ENCODE measurements at places on chromosomes 16 and 17.

DNA sequence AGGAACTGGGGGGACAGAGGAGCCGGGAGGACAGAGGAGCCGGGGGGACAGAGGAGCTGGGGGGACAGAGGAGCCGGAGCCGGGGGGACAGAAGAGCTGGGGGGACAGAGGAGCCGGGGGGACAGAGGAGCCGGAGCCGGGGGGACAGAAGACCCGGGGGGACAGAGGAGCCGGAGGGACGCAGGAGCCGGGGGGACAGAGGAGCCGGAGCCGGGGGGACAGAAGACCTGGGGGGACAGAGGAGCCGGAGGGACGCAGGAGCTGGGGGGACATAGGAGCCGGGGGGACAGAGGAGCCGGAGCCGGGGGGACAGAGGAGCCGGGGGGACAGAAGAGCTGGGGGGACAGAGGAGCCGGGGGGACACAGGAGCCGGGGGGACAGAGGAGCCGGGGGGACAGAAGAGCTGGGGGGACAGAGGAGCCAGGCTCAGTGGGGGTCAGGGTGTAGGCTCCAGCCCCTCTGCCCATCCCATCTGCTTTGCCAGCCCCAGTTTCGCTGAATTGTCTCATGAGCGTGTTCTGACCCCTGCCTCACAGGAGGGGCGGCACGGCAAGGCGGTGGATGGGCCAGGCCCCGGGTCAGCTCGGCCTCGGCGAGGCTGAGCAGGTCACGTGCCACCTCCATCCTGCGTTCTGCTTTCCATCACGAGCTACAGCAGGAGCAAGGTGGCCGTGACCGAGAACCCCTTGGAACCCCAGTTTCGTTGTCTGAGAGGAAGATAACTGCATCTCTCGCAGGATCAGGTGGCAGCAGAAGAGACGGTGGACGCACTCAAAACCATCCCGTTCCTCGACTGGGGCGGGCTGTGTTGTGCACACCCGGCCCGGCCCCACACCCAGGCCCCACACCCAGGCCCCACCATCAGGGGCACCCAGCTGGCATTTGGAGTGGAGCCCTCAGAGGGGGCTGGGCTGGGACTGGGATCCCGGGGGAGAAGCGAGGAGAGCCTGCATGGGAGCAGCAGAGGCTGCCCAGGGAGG, 26.1 kb upstream of the CBFA2T3 start:
- DNase-seq, result no peak

- DNase-seq, result no peak
Measured at GRCh38 chr17:2077040-2077439, 22.1 kb downstream of the HIC1 start.

DNA sequence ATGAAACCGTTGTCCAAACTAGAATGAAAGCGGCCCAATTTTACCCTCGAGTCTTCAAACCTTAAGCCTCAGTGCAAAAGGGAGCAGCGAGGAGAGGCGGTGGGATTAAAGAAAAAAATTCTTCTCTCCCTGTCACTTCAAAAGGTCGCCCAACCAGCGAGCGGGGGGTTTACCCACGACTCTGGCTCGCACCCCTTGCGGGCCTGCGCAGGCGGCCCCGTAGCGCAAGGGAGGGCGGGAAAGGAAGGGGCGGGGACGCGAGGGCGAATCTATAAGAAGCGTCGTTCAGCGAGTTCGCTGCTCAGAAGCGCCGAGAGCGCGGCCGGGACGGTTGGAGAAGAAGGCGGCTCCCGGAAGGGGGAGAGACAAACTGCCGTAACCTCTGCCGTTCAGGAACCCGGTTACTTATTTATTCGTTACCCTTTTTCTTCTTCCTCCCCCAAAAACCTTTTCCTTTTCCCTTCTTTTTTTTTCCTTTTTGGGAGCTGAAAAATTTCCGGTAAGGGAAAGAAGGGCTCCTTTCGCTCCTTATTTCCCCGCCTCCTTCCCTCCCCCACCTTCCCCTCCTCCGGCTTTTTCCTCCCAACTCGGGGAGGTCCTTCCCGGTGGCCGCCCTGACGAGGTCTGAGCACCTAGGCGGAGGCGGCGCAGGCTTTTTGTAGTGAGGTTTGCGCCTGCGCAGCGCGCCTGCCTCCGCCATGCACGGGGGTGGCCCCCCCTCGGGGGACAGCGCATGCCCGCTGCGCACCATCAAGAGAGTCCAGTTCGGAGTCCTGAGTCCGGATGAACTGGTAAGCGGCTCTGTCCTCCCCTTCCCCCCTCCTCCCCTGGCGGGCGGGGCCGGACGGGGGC, at the start of gene POLR2A:
TSS of gene POLR2A (plus strand) at position 300 of the 852 bp plus-strand sequence.
- DNase-seq, result peak; percentile 99

- no peak for DNase-seq
Measured at GRCh38 chr17:6413065-6413464, 21.9 kb downstream of the AIPL1 start.

GRCh38 chr17:16934133-16934795, 37.7 kb downstream of the TNFRSF13B start:
- DNase-seq, result no peak
